Right cardiac atrium (tissue), 5 donors: ENCODE measurements at places on chromosomes 3 and 15.

GRCh38 chr15:81526029-81526428, 152.0 kb upstream of the TMC3 start:
- no peak for DNase-seq

DNA sequence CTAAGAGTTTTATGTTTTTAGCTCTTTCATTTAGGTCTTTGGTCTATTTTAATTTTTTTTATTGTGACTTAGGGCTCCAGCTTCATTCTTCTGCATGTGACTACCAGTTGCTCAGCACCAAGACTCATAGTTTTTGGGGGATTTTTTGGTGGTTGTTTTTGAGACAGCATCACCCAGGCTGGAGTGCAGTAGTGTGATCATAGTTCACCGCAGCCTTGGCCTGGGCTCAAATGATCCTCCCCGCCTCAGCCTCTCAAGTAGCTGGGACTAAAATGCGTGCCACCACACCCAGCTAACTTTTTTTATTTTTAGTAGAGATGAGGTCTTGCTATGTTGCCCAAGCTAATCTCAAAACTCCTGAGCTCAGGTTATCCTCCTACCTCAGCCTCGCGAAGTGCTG, 19.4 kb downstream of the CDV3 start:
- no peak for DNase-seq

DNA sequence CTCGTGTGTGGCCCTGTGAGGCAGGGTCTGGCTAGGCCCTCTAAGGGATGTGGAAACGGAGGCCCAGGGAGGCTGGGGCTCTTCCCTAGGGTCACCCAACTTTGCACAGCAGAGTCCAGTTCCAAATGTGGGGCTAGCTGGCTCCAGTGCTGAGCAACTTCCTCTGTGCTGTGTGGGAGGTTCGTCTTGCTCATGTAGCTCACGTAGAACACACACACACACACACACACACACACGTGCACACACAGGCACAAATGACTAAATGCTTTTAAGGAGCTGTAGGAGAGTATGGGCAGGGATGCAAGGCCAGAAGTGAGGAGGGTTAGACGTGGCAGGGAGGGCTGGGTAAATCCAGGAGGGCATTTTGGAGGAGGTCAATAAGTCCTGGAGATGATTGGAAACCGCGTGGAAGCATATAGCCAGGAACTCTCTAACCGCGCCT, 213.8 kb downstream of the RPLP1 start:
- DNase-seq = peak; percentile 72

DNA sequence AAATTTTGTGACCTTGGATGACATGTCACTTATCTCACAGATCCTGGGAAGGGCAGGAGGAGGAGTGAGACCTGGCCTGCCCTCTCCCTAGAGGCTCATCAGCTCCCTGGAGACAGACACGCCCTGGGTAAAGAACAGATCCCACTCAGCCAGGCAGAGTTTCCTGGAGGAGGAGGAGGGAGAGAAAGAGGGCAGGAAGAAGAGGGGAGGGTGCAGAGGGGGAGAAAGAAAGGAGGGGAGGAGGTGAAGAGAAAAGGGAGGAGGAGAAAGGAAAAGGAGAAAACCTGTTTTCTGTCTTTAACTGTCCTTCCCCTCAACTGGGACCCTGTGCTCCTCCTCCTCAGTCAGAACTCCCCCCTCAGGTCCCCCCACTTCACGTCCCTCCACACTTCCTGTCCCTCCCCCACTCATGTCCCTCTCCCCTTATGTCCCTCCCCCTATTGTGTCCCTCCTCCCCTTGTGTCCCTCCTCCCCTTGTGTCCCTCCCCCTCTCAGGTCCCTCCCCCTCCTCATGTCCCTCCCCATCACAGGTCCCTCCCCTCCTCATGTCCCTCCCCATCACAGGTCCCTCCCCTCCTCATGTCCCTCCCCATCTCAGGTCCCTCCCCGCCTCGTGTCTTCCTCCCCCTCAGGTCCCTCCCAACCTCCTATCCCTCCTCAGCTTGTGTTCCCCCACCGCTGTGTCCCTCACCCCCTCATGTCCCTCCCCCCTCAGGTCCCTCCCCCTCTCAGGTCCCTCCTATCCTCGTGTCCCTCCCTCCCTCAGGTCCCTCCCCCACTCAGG, 52.3 kb upstream of the CGNL1 start:
- peak; percentile 27 for DNase-seq

DNA sequence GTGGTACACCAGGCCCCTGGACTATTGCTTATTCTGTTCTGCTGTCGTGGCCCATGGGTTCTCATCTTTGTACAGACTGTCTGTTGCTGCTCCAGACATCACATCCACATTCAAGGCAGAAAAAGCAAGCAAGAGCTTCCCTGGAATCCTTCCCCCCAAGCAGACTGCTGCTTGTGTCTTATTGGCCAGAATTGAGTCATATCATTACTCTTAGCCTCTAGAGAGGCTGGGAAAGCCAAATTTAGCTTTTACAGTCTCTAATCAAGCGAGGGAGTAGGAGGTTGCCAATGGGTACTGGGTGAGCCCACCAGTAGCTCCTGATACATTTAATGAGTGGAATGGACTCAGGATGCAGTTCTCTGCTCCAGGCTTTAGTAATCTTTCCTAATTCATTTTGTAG, 39.4 kb downstream of the RAB6B start:
- no peak for DNase-seq

GRCh38 chr15:83287541-83288027, 3.1 kb upstream of the BNC1 start:
- no peak for DNase-seq

- DNase-seq = no peak
Measured at GRCh38 chr3:160828880-160829279, 72.8 kb downstream of the PPM1L start.

DNA sequence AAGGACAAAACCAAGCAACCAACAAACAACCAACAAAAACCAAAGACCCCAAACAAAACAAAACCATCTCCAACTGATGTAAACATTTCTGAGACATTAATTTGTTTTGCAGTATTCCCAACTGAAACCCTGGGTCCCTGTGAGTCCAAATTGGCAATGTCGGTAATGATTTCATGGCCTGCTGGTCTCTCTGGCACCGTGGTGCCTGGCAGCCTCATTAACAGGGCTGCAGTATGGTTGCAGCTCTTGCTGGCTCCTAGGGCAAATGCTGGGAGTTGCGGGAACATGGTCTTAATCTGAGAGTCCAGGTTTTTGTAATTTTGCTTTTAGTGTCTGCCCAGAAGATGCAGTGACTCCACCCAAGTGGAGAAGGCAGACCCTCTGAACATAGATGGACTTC, 128.3 kb downstream of the SV2B start:
- no peak for DNase-seq

DNA sequence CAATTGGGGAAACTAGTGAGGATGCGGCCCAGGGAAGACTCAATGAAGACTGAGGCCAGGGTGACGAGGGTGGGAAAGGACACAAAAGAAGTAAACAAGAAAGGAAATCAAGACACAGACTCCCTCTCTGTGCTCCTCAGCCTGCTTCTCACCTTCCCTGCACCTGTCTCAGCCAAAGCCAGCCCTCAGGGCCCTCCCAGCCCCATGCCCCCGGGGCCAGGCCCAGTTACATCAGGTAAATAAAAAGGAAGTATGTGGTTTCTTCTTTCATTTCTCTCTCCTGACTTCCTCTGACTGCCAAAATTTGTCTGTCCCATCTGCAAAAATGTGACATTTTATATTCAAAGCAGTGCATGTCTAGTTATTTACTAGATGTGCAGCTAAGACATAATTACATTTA, 328.0 kb downstream of the UACA start:
- DNase-seq = no peak

DNA sequence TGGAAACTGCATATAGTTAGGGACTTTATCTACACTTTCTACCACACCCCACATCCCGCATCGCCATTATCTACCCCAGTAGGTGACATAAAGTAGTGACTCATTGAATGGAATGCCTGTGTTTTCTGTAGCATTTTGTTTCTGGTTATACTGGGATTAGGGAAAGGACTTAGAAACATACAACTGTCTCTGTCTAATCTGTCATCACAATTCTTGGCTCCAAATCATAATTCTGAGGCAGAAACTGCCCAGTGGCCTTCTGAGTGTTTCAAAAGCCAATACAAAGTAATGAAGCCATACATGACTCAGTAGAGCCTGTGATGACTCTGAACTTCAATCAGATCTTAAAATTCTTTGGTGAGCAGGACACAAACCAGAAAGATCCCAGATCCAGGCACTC, 115.7 kb upstream of the CHRM5 start:
- no peak for DNase-seq

DNA sequence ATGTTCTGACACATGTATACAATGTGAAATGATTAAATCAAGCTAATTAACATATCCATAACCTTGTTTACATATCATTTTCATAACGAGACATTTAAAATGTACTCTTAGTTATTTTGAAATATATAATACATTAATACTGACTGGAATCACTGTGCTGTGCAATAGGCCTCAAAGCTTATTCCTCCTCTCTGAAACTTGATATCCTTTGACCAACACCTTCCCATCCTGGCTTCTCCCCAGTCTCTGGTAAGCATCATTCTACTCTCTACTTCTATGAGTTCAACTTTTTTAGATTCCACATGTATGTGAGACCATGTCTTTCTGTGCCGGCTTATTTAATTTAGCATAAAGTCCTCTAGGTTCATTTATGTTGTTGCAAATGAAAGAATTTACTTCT, 47.1 kb upstream of the IL20RB start:
- no peak for DNase-seq

DNA sequence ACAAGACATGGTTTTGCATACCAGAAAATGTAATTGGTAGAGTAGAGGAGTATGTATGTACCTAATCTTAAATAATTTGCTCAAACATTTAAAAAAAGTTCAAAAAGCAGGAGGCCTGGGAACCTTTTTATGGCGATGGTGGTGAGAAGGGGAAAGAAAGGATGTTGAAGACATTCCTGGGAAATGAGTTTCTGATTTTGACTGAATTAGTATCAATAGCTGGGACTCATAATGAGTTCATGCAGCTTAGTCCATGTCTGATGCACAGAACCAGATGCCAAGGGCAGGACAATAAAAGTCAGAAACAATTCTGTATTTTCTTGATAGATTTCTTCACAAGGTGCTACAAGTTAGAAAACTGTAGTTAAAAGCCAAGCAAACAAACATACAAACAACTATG, 395.3 kb downstream of the GAP43 start:
- no peak for DNase-seq

DNA sequence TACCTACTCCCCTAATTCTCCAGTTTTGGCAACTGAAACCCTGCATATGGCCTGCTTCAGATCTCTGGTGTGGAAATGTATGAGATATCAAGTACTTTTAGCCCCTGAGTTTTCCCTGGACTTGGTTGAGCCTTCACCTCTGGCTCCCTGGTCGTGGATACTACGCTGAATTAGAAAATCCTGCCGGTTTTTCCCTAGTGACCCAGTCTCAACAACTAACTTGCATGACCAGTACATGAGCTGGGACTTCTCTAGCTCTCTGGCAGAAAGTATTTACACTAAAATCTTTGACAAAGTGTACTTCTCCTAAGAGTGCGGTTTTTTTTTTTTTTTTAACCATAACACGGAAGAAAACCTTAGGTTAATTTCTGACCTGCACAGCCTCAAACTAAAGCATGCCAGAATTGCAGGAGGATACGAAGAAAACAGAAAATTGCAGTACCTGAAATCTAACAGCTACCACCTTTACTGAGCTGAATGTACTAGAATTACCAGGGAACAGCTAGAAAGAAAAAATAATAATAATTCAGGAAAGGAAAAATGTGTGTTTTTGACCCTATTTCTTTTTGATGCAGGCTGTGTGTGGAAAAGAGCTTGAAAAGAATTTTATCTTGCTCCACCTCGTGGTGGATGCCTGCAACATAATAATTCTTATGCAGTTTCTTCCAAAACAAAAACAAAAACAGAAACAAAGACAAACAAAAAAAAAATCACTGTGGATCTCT, 165.6 kb downstream of the GMNC start:
- no peak for DNase-seq

DNA sequence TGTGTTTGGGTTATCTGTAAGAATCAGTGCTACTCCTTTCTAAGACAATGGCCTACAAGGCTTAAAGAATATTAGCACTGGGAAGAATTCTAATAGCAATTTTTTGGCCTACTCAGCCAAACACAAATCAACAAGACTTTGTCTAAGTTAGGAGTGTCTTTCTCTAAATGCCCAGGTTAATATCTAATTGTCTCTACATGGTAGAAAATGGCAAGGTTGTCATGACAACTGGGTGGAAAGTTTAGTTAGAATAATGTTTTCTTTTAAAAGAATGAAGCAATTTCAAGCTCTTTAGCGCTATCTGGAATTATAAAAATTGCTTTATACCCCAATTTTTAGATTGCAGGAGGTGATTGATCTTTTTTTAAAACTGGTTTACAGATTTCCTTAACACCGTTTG, 396.8 kb downstream of the TUSC7 start:
- DNase-seq = no peak

DNA sequence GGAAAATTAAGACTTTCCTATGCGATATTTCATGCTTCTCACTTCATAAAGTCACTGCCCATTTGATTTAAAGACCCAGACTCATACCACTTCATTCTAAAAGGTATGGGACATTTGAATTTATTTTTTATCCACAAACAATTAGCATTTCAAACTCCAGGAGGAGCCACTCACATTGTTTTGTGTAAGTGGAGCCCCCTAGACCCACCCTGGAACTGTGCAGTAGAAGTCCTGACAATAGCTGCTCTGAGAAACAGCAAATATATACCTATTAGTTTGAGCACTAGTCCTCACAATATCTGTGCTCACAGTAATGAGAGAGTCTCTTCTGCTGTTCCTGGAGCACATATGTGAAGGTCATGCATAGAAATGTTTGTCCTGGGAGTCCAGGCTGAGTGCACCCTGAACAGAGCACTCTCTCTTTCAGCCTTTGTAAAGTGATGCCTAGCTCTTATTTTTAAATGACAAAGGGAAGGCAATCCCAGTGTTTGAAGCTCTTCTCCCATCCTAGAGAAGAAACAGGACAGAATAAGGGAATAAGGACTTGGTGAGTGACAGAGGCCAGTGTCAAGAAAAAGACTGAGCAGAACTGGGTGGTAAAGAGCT, 127.5 kb upstream of the STRIT1 start:
- DNase-seq = no peak

DNA sequence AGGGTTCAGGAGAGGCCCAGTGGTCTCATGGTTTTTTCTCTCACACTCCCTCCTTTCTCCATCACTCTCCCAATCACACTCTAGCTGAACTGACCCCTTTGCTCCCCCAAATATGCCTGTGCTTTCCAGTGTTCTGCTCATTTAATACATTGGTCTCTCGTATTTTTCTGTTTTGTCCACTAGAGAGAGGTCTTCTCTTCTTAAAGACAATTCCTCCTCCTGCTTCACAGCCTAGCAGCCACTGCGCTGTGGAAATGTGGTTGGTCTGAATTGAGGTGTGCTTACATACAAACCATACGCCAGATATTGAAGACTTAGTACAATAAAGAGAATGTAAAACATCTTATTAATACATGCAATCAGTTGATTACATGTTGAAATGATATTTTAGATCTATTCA, 60.6 kb upstream of the XCR1 start:
- no peak for DNase-seq

DNA sequence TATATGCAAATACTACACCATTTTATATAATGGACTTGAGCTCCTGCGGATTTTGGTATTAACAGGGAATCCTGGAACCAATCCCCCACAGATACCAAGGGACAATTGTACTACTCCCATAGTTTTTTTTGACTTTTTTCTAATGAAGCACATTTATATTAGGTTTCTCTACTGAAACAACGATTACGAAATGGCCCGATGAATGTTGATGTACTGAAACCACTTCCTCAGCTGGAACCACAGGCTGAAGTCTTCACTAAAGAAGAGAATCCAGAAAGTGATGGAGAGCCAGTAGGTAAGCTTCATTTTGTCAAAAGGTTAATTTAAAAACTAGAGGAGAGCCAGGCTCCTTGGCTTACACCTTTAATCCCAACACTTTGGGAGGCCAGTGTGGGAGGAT, 121.5 kb upstream of the LRRFIP2 start:
- DNase-seq = no peak

- no peak for DNase-seq
Measured at GRCh38 chr15:28017423-28017924, 81.6 kb downstream of the OCA2 start.
